ENCODE measurements at places on chromosomes 6 and 20. TPM values are rescaled to one million over a fixed set of nuclear protein-coding genes. Genes with fewer than 3 reads are reported as not detected.

DNA sequence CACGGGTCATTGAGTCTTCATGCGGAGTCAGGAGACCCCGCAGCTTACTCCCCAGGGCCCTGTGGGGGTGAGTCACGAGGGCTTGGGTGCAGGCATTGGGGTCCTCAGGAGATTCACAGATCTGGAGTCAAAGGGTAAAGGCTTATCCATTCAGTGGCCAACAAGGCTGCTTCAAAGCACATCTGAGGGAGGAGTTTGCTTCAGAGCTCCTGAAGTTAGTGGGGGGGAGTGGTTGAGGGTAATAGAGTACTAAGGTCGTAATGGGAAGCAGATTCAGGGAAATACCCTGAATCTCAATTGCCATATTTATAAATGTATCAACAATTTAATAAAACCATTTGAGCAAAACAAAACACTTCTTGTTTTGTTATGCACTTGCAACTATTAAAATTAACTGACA is 37.3 kb downstream of the SH3BGRL2 start:
- DNase-seq: no peak
- no peak overlapping the region for H3K4me3 ChIP-seq
- H3K27me3 ChIP-seq: no peaks in the 10 kb centered on the region
- no peaks in the 10 kb centered on the region for H3K36me3 ChIP-seq
- peaks cover 10% of the 10 kb centered on the region for H3K4me1 ChIP-seq
- no peak overlapping the region for H3K27ac ChIP-seq

DNA sequence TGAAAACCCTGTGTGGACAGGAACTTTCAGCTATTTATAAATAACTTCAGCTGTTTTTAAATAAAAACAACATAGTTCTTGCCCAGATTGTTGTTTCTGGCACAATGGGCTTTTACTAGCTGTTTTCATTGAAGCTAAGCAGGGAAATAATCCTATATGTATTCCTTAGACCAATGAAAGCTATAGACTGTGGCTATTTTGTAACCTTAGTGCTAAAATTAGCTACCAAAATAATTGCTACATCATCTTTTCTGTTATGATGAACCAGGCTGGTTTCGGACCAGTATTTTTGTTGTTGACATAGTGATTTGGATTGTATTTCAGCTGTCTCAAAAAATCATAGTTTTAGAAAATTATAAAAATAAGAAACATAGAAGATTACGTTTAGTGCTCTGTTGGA is 13.7 kb downstream of the PHF3 start:
- H3K4me3 ChIP-seq: no peak overlapping the region
- peaks cover 7% of the 10 kb centered on the region for H3K36me3 ChIP-seq
- H3K27me3 ChIP-seq: no peaks in the 10 kb centered on the region
- DNase-seq: peak; percentile 25

GRCh38 chr6:164022632-164023031 is 608.1 kb downstream of the QKI start:
- H3K27me3 ChIP-seq: no peaks in the 10 kb centered on the region
- no peaks in the 10 kb centered on the region for H3K36me3 ChIP-seq
- no peak overlapping the region for H3K27ac ChIP-seq
- DNase-seq: no peak
- H3K4me1 ChIP-seq: no peaks in the 10 kb centered on the region

GRCh38 chr20:33648396-33649004 is 13.6 kb upstream of the C20orf144 start:
- peaks cover 18% of the 10 kb centered on the region for H3K4me1 ChIP-seq
- H3K4me3 ChIP-seq: no peak overlapping the region
- no peak overlapping the region for H3K27ac ChIP-seq
- peak; percentile 58 for DNase-seq

Gene PEX3
- total RNA-seq: 20.1 TPM

Gene CRISP3
- not detected for total RNA-seq

Gene APOM
- total RNA-seq: 3.3 TPM

DNA sequence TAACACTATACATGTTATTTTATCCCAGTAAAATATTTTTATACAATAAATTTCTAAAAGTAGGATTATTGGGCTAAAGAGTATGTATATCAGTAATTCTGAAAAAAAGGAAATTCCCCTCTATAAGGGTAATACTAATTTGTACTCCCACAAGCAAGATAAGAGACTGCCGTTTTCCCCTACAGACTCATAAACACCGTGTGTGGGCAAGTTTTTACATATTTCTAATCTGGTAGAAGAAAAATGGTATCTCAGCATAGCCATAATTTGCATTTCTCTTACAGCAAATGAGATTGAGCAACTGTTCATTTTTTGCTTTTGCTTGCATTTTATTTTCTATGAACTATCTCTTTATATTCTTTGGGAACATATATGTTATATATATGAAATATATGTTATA is 26.0 kb upstream of the MYMX start:
- H3K27ac ChIP-seq: no peak overlapping the region
- DNase-seq: no peak
- H3K4me1 ChIP-seq: no peaks in the 10 kb centered on the region

DNA sequence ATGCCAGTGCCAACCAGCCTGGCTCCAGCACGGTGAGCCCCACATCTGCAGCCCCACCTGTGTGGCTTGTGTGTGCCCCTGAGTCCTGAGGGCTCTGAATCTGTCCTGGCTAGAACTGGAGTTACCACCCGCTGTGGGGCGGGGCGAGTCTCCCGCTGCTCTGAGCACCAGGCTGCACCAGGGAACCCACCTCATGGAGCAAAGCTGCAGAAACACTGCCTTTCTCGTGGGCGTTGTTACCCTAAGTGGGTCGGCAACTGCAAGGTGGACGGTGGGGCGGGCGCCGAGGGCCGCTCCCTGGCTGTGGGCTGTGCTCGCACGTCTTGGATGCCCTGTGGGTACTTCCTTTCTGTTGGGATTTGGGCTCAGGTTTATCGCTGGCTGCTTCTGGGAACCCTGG is 12.7 kb upstream of the ZBTB46 start:
- DNase-seq: no peak
- H3K36me3 ChIP-seq: no peaks in the 10 kb centered on the region
- H3K27ac ChIP-seq: no peak overlapping the region
- H3K27me3 ChIP-seq: peaks cover 5% of the 10 kb centered on the region
- no peak overlapping the region for H3K4me3 ChIP-seq

DNA sequence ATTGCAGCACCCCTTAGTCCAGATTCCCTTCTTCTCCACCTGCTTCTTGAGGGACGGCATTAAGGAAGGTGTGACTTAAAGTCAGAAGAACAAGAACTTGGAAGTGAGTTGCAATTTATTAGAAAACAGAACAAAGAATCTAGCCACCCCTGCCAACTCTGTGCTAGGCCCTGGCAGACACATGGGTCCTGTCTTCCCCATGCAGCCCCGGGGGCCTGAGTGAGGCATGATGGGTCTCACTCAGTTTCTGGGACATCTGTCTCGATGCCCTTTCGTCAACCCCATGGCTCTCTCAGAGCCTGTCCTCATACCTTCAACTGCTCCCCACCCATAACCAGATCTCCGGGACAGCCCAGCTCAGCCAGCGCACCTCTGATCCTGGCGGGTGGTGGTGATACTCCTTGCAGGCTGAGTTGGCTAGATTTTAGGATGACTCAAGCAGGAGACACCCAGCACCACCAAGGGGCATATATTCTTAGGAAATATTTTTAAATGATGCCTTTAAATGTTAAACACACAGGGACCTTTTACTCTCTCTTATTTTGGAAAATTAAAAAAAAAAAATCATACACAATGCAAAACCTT is 143.2 kb upstream of the RNF24 start:
- peak; percentile 30 for DNase-seq
- H3K4me1 ChIP-seq: no peaks in the 10 kb centered on the region
- no peaks in the 10 kb centered on the region for H3K36me3 ChIP-seq
- H3K27me3 ChIP-seq: no peaks in the 10 kb centered on the region
- H3K27ac ChIP-seq: no peak overlapping the region

Gene HLA-DQB1
- total RNA-seq: not detected

DNA sequence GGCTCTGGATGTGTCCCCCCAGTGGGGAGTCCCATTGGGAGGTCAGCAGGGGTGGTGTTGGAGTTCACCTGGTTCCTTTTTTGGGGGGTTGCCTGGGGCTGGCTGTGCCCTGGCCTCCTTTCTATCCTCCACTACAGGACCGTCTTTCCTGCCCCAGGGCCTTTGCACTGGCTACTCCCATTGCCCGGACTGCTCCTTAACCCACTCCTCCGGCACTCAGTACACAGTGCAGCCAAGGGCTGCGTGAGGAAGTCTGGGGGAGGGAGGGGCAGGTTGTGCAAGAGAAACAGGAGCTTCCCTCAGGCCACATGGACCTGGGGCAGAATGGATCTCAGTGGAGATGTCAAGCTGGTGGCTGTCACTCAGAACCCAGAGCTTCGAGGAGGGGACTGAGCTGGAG is 429.3 kb upstream of the SULF2 start:
- no peak for DNase-seq
- no peak overlapping the region for H3K27ac ChIP-seq
- H3K36me3 ChIP-seq: no peaks in the 10 kb centered on the region
- H3K4me1 ChIP-seq: no peaks in the 10 kb centered on the region
- H3K27me3 ChIP-seq: no peaks in the 10 kb centered on the region
- H3K4me3 ChIP-seq: no peak overlapping the region

GRCh38 chr6:19804205-19805128 is 32.7 kb upstream of the ID4 start:
- no peaks in the 10 kb centered on the region for H3K27me3 ChIP-seq
- peak overlapping the region; percentile 100 for H3K27ac ChIP-seq
- DNase-seq: peak; percentile 99
- H3K4me3 ChIP-seq: peak overlapping the region; percentile 91
- H3K4me1 ChIP-seq: peaks cover 23% of the 10 kb centered on the region

GRCh38 chr6:110746680-110747079 is 68.6 kb downstream of the CDK19 start:
- no peak overlapping the region for H3K27ac ChIP-seq
- no peak for DNase-seq
- 0 out of 2 replicates have a peak, but pooled peaks cover 2% of the 10 kb centered on the region for H3K36me3 ChIP-seq
- H3K4me1 ChIP-seq: no peaks in the 10 kb centered on the region
- H3K27me3 ChIP-seq: no peaks in the 10 kb centered on the region
- no peak overlapping the region for H3K4me3 ChIP-seq

DNA sequence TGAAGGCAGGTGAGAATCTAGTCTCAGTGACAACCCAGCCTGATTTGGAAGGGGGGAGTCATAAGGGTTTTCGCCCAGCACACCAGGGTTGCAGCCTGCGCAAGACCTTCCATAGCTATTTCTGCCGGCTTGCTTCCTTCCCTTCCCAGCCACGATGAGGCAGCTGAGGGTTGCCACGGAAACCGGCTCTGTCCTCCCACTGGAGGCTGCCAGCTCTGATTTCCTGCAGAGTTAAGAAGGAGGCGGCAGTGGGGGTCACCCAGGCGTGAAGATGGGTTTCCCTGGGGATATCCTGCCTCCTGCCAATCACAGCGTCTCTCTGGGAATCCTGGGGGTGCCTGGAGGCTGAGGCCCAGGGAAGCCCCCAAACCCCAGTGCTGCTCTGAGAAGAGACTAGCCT is 23.1 kb upstream of the KCNB1 start:
- H3K27ac ChIP-seq: no peak overlapping the region
- peak; percentile 62 for DNase-seq
- H3K36me3 ChIP-seq: peaks cover 25% of the 10 kb centered on the region
- H3K4me1 ChIP-seq: peaks cover 8% of the 10 kb centered on the region

DNA sequence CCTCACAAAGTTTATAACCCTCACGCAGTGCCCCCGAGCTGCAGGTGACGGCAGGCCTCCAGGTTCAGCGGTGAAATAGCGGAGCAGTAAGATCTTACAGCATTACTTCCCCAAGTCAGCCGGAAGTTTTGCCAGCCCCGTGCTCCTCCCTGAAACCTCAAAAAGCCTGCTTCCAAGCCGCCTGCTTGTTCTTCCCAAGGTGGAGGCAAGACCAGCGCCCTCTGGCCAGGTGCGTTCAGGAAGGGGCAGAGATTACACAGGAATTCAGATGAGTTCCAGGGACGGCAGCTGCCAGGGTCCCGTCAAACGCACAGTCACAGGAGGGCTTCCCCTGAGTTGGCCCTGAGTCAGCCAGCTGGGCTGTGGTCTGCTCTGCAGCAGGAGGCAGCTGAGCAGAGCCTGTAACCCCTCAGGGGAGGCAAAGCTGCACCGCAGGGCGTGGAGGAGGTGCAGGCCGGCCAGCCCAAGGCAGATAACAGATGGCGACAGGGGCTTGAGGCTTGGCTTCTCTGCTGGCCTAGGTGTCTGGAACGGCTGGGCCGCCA is 124.1 kb upstream of the RPS6KA2 start:
- H3K4me1 ChIP-seq: no peaks in the 10 kb centered on the region
- no peak overlapping the region for H3K27ac ChIP-seq
- H3K36me3 ChIP-seq: no peaks in the 10 kb centered on the region
- H3K4me3 ChIP-seq: no peak overlapping the region
- no peak for DNase-seq

DNA sequence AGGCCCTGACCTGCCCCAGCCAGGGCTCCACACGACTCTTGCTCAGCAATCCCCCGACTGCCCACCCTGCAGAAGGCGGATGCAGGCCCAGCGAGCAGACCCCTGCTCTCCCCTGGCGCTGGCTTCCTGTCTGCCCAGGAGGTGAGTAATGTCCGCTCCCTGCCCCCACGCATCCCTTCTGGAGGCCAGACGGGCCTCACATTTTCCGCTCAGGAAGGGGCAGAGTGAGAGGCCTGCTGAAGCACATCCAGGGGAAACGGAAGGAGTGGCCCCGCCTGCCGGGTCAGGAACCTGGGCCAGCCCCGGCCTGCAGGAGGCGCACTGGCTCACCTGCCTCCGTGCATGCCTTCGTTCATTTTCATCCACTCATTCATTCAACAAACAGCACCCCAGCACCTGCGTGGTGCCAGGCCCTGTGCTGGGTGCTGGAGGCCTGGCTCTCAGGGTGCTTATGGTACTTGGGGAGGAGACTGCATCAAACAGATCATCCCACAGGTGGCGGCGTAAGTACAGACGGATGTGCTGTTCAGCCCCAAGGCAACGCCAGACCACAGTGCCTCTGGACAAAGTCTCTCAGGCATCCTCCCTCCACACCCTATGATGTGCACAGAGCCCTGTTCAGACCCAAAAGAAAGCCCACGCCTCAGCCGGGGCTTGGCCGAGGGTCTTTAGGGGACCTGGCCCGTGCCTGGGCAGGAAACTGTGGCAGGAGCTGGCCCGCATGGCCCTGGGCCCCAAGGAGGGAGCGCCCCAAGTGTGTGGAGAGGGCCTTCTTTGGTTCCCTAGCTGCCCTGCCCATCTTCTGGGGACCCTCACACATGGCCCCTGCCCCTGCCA is 112.1 kb downstream of the ASXL1 start:
- no peaks in the 10 kb centered on the region for H3K36me3 ChIP-seq
- DNase-seq: peak; percentile 29
- H3K4me1 ChIP-seq: peaks cover 8% of the 10 kb centered on the region
- no peak overlapping the region for H3K4me3 ChIP-seq
- no peak overlapping the region for H3K27ac ChIP-seq

GRCh38 chr6:152232501-152233151 is 404.5 kb downstream of the SYNE1 start:
- H3K4me1 ChIP-seq: peaks cover 19% of the 10 kb centered on the region
- peak; percentile 76 for DNase-seq
- peaks cover 84% of the 10 kb centered on the region for H3K36me3 ChIP-seq
- no peaks in the 10 kb centered on the region for H3K27me3 ChIP-seq
- H3K4me3 ChIP-seq: peak overlapping the region; percentile 28
- H3K27ac ChIP-seq: peak overlapping the region; percentile 79

Gene HUS1B
- total RNA-seq: not detected

- H3K4me1 ChIP-seq: no peaks in the 10 kb centered on the region
- no peak overlapping the region for H3K27ac ChIP-seq
- peaks cover 7% of the 10 kb centered on the region for H3K27me3 ChIP-seq
- no peaks in the 10 kb centered on the region for H3K36me3 ChIP-seq
- H3K4me3 ChIP-seq: no peak overlapping the region
Observed at GRCh38 chr20:62463651-62464424, 12.0 kb downstream of the GATA5 start.

- DNase-seq: no peak
- H3K27ac ChIP-seq: peak overlapping the region; percentile 79
- no peak overlapping the region for H3K4me3 ChIP-seq
Observed at GRCh38 chr6:142764311-142764710, 180.7 kb downstream of the HIVEP2 start.

- H3K4me3 ChIP-seq: no peak overlapping the region
- H3K36me3 ChIP-seq: no peaks in the 10 kb centered on the region
- no peak for DNase-seq
- H3K27ac ChIP-seq: no peak overlapping the region
- H3K27me3 ChIP-seq: peaks cover 24% of the 10 kb centered on the region
Observed at GRCh38 chr6:149974825-149975224, 11.1 kb downstream of the ULBP1 start.

Data from GM23248 (cell line).